ENCODE measurements at places on chromosomes 3 and 15. TPM values are rescaled to one million over a fixed set of nuclear protein-coding genes. Genes with fewer than 3 reads are reported as not detected.

DNA sequence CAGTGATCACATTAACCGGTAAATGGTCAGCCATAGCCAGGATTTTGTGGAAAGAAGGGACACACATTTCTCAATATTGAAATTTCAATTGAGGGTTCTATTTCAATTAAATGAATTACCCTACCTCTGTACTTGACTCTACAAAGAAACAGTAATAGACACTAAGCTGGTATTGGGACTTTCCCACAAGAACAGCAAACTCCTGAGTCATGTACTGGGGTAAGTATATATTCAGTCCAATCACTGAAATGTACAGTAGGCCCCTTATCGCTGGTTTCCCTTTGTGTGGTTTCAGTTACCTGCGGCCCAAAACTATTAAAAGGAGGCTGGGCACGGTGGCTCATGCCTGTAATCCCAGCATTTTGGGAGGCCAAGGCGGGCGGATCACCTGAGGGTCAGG, 17.6 kb downstream of the ASB14 start:
- peaks cover 14% of the 10 kb centered on the region for H3K36me3 ChIP-seq
- H3K4me3 ChIP-seq, result no peak overlapping the region
- H3K27ac ChIP-seq, result no peak overlapping the region
- no peaks in the 10 kb centered on the region for H3K4me1 ChIP-seq

- peak overlapping the region; percentile 92 for H3K27ac ChIP-seq
- H3K4me1 ChIP-seq, result peaks cover 83% of the 10 kb centered on the region
- peaks cover 32% of the 10 kb centered on the region for H3K36me3 ChIP-seq
- DNase-seq, result no peak
Measured at GRCh38 chr15:90414408-90415028, 26.5 kb downstream of the IQGAP1 start.

- DNase-seq, result no peak
- no peak overlapping the region for H3K27ac ChIP-seq
- H3K4me3 ChIP-seq, result no peak overlapping the region
- peaks cover 16% of the 10 kb centered on the region for H3K36me3 ChIP-seq
- H3K4me1 ChIP-seq, result peaks cover 17% of the 10 kb centered on the region
Measured at GRCh38 chr3:48058091-48058490, 41.9 kb upstream of the MAP4 start.

DNA sequence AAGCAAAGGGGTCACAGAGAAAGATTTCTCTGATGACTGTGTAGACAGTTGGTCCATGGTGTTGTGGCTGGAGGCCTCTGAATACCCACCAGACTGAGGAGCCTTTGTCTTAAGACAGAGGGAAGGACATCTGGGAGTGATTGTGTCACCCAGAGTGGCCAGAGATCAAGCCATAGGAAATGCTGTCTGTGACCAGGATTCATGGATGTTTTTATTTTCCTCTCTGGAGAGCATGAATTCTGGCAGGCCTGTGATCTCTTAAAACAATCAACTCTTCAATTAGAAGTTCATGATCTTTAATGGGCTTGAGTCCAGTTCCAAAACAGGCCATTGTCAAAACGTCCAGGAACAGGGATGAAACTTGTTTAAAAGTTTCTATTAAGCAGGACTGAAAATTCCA, 198.9 kb upstream of the CTDSPL start:
- H3K27me3 ChIP-seq, result peaks cover under 1% of the 10 kb centered on the region
- no peak for DNase-seq
- H3K36me3 ChIP-seq, result no peaks in the 10 kb centered on the region
- no peak overlapping the region for H3K4me3 ChIP-seq

- H3K27me3 ChIP-seq, result peaks cover 45% of the 10 kb centered on the region
- DNase-seq, result no peak
- H3K4me3 ChIP-seq, result peak overlapping the region; percentile 89
- H3K27ac ChIP-seq, result no peak overlapping the region
Measured at GRCh38 chr3:71579935-71580406, 3.6 kb downstream of the FOXP1 start.

Gene GCHFR
- total RNA-seq, result 31.3 TPM

Data from activated T-helper 1 cell treated with anti-CD3 and anti-CD28 coated beads, Interleukin-12 subunit alpha, Interleukin-12 subunit beta, Interleukin-2, Interleukin-4 antibody, amounts not matched to agents 30 ng/mL and 10 ng/mL and 1 ng/mL, durations not matched to agents 14 hours and 24 hours and 36 hours (primary cell).